ENCODE measurements at places on chromosomes 12 and 14.
A peak's percentile ranks its signal among the peaks of the same experiment; 100 is the strongest.

- DNase-seq: no peak
Measured at GRCh38 chr14:104390221-104390931, 189.2 kb upstream of the C14orf180 start.

GRCh38 chr12:71009430-71010142, 89.0 kb upstream of the PTPRR start:
- no peak for DNase-seq

DNA sequence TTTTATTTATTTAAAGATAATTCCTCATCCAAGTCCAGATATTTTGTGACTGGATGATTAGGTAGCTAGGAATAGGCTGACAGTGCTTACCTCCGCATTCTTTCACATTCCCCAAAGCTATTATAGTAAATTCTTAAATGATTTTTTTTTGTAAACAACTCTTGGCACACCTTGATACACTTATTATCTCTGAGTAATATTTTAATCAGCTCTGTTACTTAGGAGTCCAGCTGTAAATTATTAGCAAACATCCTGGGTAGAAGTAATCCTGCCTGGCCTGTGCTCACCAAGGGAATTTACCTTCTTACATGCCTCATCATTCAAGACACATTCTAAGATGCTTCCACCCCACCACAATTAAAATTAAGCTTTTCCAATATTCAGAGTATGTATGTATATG, 186.1 kb downstream of the SLC2A13 start:
- no peak for DNase-seq

GRCh38 chr12:49983892-49984291, 11.1 kb downstream of the AQP6 start:
- DNase-seq: peak; percentile 46

DNA sequence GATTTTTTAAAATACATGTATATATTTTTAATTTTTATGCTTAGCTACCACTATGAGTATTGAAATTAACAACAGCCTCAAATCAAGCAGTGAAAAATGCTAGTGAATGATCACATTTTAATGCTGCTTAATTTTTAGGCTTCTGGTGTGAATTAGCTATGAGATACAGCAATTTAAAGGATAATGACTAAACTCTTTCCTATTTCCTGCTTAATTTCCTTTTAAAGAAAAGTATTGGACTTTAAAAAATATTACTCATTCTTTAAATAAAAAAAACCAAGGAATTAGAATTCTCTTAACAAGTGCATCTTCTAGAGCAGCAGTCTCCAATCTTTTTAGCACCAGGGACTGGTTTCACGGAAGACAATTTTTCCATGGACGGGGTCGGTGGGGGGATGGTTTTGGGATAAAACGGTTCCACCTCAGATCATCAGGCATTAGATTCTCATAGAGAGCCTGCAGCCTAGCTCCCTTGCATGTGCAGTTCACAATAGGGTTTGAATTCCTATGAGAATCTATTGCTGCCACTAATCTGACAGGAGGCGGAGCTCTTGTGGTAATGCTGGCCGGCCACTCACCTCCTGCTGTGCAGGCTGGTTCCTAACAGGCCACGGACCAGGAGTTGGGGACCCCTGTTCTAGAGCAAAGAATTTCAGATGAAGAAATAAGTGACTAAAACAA, 18.6 kb upstream of the NTN4 start:
- no peak for DNase-seq

DNA sequence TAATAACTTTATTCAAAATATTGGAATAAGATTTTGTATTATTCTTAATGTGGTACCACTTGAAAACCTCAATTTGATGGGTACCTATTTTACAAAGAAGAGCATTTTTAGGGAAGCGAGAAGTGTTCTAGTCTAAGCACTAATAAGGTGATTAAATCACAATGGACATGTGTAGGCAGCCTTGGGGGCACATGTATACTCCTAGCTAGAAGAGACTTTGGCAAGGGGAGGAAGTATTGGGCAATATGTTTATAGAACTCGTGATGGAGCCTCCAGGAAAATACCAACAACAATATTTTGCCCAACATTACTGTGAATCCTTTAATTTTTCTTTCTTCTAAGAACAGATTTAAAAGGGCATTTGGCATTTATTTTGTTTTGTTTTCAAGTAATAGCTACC, 280.3 kb downstream of the ADAMTS20 start:
- no peak for DNase-seq

DNA sequence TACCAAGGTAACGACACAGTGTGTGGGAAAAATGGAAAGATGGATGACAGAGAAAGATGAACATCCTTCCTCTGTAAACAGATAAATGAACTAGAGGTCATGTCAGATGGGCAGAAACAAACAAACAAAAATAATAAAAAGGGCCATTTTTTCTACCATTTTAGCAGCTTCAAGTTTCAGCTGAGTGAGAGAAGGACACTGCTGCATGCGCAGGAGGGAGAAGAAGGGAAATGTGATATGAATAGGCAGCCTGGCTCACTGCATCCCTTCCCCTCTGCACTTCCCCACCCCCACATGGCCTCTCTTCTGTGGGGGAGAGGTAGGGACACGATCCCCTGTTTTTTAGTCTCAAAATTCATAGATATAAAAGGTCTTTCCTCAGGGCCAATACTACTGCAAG, 492.0 kb downstream of the NELL2 start:
- no peak for DNase-seq

- DNase-seq: no peak
Measured at GRCh38 chr14:93239869-93240677, 33.0 kb downstream of the UBR7 start.
